ENCODE measurements at places on chromosomes 7 and 10.

GRCh38 chr10:34885898-34886297 lies 70.8 kb upstream of the PARD3 start:
- no peak for DNase-seq

GRCh38 chr10:71529207-71529827 lies 132.6 kb downstream of the CDH23 start:
- DNase-seq, result no peak

DNA sequence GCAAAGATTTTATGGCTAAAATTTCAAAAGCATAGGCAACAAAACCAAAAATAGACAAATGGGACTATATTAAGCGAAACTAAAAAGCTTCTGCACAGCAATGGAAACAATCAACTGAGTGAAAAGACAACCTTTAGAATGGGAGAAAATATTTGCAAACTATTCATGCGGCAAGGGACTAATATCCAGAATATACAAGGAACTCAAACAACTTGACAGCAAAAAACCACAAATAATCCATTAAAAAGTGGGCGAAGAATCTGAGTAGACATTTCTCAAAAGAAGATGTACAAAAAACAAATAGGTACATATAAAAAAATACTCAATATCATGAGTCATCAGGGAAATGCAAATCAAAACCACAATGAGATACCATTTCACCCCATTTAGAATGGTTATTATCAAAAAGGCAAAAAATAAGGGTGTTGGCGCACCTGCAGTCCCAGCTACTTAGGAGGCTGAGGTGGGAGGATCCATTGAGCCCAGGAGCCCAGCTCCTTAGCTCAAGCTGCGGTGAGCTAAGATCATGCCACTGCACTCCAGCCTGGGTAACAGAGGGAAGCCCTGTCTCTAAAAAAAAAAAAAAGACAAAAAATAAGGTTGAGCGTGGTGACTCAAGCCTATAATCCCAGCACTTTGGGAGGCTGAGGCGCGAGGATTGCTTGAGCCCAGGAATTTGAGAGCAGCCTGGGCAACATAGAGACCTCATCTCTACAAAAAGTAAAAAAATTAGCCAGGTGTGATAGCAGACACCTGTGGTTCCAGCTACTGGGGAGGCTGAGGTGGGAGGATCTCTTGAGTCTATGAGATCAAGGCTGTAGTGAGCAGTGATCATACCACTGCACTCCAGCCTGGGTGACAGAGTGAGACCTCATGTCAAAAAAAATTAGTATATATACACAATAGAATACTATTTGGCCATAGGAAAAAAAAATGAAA lies 4.2 kb upstream of the CCM2 start:
- DNase-seq, result no peak

- no peak for DNase-seq
These were observed 1087.1 kb upstream of the LRRN3 start for GRCh38 chr7:110003827-110004226.

GRCh38 chr7:90222811-90223725 lies 11.5 kb downstream of the STEAP2 start:
- no peak for DNase-seq

GRCh38 chr7:55349121-55349520 lies 16.0 kb upstream of the LANCL2 start:
- no peak for DNase-seq

GRCh38 chr7:150945853-150946420 lies 32.2 kb downstream of the KCNH2 start:
- DNase-seq, result peak; percentile 56

GRCh38 chr7:47428768-47429472 lies 153.0 kb downstream of the TNS3 start:
- DNase-seq, result no peak

DNA sequence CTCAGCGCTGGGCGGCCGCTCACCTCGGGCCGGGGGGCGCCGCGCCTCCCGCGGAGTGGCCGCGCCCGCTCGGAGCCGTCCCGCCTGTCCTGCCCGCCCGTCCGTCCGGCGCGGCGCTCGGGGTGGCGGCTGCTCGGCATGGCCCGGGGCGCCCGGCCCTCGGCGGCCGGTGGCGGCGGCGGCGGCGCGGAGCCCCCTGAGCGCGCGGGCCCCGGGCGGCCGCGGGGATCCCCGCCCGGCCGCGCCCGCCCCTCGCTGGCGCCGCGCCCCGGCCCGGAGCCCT lies 338 bp downstream of the SDK1 start:
- DNase-seq, result no peak

DNA sequence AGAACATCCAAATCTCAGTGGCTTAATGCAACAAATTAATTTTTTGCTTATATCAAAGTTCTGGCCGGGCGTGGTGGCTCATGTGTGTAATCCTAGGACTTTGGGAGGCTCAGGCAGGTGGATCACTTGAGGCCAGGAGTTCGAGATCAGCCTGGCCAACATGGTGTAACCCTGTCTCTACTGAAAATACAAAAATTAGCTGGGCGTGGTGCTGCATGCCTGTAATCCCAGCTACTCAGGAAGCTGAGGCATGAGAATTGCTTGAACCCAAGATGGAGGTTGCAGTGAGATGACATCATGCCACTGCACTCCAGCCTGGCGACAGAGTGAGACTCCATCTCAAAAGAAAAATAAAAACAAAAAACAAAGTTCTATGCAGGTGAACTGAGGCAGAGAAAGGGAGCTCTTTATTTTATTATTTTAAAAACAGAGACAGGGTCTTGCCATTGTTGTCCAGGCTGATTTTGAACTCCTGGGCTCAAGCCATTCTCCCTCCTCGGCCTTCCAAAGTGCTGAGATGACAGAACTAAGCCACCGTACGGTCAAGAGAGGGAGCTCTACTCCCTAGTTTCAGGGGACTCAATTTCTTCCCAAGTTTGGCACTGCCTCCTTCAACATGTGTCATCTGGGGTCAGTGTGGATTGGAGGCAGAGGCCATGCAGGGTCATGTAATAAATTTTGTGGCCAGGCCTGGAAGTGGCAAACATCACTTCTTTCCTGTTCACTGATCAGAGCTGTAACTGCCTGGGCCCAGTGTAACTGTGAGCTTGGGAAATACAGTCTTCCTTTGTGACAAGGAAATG lies 2.4 kb downstream of the ADCK2 start:
- peak; percentile 49 for DNase-seq

DNA sequence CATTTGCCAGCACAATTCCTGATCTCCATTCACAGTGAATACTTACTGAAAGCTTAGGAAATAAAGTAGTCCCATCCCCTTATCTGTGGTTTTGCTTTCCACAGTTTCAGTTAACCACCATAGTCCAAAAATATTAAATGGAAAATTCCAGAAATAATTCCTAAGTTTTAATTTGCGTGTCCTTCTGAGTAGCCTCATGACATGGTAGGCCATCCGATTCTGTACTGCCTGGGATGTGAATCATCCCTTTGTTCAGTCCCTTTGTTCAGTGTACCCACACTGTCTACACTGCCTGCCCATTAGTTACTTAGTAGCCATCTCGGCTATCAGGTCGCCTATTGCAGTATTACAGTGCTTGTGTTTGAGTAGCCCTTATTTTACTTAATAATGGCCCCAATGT lies 14.2 kb downstream of the RAB11FIP2 start:
- no peak for DNase-seq

DNA sequence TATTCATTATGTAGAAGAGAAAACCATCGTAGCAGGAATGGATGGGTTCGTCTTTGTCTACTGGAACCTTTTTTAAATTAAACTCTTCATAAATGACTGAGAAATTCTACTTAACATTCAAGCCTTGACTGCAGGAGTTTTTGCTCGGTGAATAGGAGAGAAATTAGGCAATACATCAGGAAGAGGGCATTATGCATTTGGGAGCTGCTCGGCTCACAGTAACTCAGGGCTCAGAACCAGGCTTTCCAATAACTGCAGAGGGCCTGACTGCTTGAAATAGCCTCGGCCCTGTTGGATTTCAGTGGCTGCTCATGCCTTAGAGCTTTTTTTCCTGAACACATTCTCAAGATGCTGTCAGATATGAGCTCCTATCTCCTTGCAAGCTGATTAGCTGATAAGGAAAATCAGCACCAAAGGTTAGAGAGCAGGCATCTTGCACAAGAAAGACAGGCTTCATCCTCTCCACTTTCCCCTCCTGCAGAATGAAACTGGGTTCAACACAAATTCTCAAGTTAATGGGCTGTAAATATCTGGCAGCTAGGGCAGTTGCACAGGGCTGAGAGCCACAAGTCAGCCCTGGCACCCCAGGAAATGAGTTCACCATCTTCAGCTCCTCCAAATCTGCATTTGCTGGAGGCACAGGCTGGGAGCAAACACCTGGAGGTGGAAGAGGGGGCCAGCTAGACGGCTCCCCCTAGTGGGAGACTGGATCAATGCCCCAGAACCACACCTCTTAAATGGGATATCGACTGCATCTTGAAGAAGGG lies 24.3 kb downstream of the TECTB start:
- peak; percentile 53 for DNase-seq

All from body of pancreas (tissue), 4 donors.